Tongue (tissue), 3 donors: ENCODE measurements at places on chromosomes 5 and 9.

GRCh38 chr5:165996201-165996875, 2295.1 kb upstream of the WWC1 start:
- DNase-seq = peak; percentile 46

- no peak for DNase-seq
These were observed 67.5 kb downstream of the ZCCHC7 start for GRCh38 chr9:37187713-37188439.

- DNase-seq = no peak
These were observed 151.1 kb downstream of the MPDZ start for GRCh38 chr9:13128266-13128860.

- no peak for DNase-seq
These were observed 24.1 kb downstream of the PTTG1 start for GRCh38 chr5:160445751-160446150.

DNA sequence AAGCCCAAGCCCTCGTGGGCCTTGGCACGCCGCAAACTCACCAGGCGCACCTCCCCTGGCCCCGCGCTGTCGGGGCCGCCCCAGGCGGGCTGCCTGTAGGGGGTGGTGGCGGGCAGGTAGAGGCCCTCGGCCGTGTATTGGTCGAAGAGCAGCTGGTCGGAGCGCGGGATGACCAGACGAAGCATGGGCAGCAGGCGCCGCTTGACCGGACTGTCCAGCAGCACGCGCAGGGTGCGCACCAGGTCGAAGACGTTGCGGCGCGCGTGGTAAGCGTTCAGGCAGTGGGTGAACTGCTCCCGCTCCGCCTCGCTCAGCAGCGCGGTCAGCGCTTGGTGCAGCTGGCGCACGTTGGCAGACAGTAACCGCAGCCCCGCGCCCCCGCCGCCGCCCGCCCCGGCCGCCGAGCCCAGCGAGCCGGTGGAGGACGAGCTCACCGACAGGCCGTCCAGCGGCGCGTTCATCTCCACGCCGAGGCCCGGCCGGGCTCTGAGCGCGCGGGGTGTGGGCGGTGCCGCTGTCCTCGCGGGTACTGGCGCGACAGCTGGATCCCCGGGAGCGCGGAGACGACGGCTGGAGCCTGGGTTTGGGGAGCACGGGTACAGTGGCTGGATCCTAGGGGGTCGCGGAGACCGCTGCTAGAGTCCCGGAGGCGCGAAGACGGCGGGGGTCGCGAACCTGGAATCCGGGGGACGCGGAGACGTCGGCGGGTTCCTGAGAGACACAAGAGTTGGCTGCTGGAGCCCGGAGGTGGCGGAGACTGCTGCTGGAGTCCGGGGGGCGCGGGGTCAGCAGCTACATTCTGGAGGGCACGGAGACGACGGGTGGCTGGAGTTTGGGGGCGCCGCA, 709 bp downstream of the WHRN start:
- peak; percentile 64 for DNase-seq

DNA sequence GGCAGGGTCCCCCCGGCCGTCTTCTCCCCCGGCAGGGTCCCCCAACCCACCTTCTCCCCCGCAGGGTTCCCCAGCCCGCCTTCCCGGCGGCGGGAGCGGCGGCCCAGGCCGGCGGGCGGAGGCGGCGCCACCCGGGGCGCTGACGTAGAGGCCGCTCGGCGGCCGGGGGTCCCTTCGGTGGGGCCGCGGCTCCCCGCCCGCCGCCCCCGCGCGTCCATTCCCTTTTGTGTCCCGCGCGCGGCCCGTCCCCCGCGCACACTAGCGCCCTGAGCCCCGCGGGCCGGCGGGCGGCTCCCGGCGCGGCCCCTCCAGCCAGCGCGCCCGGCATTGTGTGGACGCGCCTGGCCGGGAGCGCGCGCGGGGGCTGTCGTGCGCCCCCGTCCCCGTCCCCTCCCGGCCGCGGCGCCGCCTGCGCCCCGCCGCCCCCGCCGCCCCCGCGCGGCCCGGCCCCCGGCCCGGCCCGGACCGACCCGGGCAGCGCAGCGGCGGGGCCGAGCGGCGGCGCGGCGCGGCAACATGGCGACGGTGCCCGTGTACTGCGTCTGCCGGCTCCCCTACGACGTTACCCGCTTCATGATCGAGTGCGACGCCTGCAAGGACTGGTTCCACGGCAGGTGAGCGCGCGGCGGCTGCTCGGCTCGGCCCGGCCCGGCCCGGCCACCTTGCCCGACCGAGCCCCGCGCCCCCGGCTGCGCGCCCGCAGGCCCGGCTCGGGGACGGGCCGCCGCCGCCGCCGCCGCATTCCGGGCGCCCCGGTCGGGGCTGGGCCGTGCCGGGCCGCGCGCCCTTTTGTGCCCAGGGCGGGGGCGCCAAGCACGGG, at the start of gene PHF2:
Gene PHF2 (plus strand): TSS at position 327 of the 820 bp plus-strand sequence. CDS start 190 bp downstream, at position 517.
- peak; percentile 47 for DNase-seq

GRCh38 chr5:167701051-167701450, 590.4 kb upstream of the WWC1 start:
- no peak for DNase-seq

DNA sequence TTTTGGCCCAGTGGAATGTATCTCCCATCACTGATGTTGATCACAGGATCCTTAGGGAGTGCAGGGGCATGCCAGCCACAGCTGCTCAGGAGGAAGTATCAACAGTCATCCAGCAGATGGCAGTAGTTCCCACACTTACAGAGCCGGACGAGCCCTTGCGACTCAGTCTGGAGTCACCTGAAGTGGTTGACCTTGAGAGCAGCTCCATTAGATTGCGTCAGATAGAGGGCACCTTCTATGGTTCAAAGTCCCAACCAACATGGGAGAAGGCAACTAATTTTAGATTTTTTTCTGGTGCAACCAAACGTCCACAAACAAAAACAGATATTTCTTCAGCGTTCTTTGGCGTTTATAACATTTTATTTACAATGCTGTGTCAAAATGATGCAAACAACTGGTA, 124.5 kb downstream of the EGFLAM start:
- DNase-seq = peak; percentile 78

DNA sequence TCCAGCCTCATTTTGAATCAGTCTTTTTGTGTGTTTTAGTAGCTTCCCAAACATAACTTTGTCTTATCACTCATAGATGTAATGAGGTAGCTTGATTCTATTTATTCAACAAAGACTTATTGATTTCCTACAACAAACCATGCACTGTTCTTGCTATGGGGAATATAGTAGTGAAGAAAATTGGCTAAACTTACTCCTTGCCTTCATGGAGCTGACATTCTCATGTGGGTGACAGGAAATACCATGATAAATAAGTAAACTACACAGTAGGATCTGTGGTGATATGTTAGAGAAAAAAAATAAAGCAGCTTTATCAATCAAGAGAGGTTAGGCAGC, 255.7 kb upstream of the TNC start:
- DNase-seq = no peak

- peak; percentile 20 for DNase-seq
These were observed 340.3 kb downstream of the KCTD16 start for GRCh38 chr5:144510845-144511579.
